Glutamatergic neuron (in vitro differentiated cells): ENCODE measurements at places on chromosomes 16 and 17. TPM values are rescaled to one million over a fixed set of nuclear protein-coding genes. Genes with fewer than 3 reads are reported as not detected.
A peak's percentile ranks its signal among the peaks of the same experiment; 100 is the strongest.

The MEOX1 gene
- total RNA-seq: not detected

The PEMT gene
- 24.0 TPM for total RNA-seq

DNA sequence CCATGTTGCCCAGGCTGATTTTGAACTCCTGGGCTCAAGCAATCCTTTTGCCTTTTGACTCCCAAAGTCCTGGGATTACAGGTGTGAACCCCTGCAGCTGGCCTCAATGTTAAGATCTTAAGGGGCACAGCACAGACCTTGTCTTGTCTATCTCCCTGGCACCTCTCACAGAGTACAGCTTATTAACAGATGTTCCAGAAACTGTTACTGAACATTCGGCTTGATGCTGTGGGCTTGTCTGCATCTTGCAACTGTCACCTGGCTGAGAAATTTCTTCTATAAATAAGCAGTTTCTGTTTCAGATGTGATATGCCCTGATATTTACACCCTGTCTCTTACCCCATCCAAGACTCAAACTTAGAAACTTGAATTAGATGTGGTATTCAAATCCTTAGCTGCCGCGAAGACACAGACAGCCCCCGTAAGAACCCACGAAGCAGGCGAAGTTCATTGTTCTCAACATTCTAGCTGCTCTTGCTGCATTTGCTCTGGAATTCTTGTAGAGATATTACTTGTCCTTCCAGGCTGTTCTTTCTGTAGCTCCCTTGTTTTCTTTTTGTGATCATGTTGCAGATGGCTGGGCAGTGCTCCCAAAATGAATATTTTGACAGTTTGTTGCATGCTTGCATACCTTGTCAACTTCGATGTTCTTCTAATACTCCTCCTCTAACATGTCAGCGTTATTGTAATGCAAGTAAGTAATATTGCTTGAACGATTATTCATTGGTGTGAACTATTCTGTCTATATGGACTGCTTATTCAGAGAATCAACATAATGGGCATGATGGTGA, at the start of gene TNFRSF17:
TSS of gene TNFRSF17 (plus strand) at position 450 of the 791 bp plus-strand sequence. CDS start at position 565, 115 bp downstream.
- H3K36me3 ChIP-seq: no peaks in the 10 kb centered on the region
- no peaks in the 10 kb centered on the region for H3K27me3 ChIP-seq

DNA sequence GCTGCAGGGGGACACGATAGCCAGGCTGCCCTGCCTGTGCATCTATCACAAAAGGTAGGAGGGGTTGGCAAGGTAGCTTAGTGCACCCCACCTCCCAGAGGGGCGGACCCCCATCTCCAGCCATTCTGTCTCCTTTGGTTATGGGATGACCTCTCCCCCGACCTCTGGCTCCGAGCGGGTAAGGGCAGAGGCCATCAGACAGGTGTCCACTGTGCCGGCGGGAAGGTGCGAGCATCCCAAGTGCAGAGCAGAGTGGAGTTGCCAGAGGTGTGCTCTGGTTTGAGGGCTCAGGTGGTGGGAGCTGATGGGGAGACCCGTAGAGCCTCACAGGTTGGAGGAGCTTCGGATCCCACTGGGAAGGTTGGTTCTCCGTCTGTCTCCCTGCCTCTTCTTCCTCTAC, 11.7 kb downstream of the LDHD start:
- H3K4me1 ChIP-seq: peaks cover 10% of the 10 kb centered on the region
- no peak for DNase-seq
- no peak overlapping the region for H3K4me3 ChIP-seq
- H3K36me3 ChIP-seq: peaks cover 13% of the 10 kb centered on the region
- H3K27me3 ChIP-seq: peaks cover 10% of the 10 kb centered on the region

DNA sequence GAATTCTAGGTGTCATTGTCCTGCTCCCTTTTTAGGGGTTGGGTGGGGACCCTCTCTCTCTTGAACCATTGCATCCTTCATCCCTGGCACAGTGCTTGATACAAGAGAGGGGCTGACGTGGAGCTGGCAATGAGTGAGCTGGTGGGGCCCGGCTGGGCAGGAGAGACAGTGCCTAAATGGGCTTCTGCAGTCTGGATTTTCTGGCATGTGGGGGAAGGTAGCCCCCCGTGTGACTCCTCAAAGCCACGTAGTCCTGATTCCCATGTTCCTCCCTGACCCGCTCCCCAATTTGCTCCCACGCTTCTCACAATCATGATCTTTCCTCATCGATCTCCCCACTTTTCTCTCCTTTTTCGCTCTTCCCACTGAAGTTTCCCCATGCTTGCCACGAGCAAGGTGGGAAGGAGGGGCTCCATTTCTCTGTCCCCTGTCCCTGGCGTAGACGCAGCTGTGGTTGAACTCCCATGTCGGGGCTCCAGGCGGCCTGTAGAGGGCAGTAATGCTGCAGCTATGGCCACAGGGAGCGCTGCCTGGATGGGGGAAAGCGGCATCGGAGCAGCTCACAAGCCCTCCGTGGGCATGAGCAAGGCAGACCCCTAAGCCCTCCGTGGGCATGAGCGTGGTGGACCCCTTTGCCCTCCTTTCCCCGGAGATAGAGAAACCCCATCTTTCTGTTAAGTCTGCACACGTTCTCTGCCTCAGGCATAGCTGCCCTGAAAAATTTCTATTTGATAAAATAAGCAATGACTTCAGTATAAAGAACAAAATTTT, 47.5 kb downstream of the HAPSTR1 start:
- H3K27me3 ChIP-seq: peaks cover 4% of the 10 kb centered on the region
- no peak overlapping the region for H3K27ac ChIP-seq
- H3K4me3 ChIP-seq: no peak overlapping the region
- peak; percentile 90 for DNase-seq
- H3K4me1 ChIP-seq: peaks cover 10% of the 10 kb centered on the region
- H3K36me3 ChIP-seq: peaks cover 4% of the 10 kb centered on the region

DNA sequence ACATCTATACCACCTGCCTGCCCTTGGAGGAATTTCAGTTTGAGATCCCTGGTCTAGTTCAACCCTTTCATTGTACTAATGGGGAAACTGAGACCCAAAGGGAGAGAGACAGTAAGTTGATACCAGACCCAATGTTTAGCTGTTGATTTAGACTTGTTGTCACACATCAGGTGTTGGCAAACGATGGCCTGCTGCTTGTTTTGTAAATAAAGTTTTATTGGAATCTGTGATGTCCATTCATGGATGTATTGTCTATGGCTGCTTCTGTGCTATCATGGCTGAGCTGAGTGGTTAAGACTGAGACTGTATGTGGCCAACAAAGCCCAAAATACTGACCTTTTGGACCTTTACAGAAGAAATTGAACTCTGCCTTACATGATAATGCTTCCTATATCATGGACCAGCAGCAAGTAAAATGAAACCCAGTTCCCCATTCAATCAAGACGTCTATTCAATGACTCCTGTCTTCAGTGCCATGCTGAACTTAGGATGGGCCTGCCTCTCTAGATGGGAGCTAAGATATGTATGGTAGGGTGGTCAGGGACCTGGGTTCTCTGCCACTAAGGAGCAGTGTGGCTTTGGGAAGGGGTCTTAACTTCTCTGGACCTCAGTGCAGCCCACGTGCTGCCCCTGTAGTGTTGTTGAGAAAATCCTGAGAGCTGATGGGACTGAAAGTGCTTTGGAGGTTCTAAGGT, 111.0 kb downstream of the IRX5 start:
- peaks cover 14% of the 10 kb centered on the region for H3K27me3 ChIP-seq
- no peaks in the 10 kb centered on the region for H3K4me1 ChIP-seq
- H3K4me3 ChIP-seq: no peak overlapping the region
- H3K36me3 ChIP-seq: no peaks in the 10 kb centered on the region
- DNase-seq: no peak

GRCh38 chr16:49491771-49492761, 118.5 kb downstream of the C16orf78 start:
- H3K27ac ChIP-seq: no peak overlapping the region
- no peaks in the 10 kb centered on the region for H3K36me3 ChIP-seq
- peak; percentile 79 for DNase-seq
- no peak overlapping the region for H3K4me3 ChIP-seq
